Posterior cingulate gyrus (tissue), 11 donors: ENCODE measurements at places on chromosomes 7 and 10.

GRCh38 chr10:60048091-60048501 lies 141.7 kb upstream of the CCDC6 start:
- no peak for DNase-seq

DNA sequence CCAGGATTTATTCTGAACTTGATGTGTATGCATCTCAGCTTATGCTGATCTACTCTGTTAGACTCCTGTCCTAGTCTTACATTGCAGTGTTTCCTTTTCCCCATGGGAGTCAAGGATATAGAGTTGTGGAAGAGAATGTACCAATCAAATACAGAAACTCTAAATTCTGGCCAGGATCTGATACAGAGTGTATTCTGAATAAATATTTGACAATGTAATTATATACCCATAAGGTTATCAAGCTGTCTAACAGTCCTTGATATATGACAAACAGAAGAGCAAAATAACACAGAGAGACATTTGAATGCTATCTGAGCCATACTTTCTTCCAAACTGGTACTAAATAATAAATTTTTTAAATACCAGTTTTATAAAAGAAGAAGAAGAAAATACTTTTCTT lies 116.8 kb downstream of the ETV1 start:
- no peak for DNase-seq

GRCh38 chr7:151869455-151869854 lies 7.5 kb downstream of the PRKAG2 start:
- peak; percentile 83 for DNase-seq

- DNase-seq: no peak
These were observed 137.8 kb upstream of the FAM20C start for GRCh38 chr7:54615-55014.

DNA sequence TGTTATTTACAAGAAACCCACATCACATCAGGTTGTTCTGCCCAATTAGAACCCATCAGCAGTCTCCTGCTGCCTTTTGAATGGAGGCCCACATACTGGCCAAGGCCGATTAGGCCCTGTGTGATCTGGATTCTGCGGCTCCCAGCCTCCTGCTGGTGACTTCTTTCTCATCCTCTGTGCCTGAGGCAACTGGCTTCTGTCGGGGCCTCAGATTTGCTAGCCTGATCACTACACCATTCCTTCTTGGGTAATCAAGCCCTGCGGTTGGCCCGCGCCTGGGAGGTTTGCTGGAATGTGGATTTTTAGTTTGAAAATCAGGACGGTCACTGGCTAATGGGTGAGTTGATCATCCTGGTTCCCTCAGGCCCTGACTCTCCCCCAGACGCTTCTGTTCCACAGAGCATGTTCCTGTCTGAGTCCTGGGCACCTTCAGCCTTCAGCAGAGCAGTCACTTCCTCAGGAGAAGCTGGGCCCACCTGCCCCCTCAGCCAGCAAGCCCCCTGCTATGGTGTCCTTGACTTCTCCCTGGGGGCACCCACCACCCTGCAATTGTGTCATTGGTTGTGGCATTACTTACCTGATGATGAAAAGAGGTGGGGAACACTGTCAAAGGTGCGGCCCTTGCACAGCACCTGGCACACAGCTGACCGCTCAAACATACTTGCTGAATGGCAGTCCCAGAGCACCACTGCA lies 207.6 kb downstream of the PHTF2 start:
- DNase-seq: no peak

GRCh38 chr10:5927306-5927705 lies 37.3 kb downstream of the FBH1 start:
- DNase-seq: no peak

DNA sequence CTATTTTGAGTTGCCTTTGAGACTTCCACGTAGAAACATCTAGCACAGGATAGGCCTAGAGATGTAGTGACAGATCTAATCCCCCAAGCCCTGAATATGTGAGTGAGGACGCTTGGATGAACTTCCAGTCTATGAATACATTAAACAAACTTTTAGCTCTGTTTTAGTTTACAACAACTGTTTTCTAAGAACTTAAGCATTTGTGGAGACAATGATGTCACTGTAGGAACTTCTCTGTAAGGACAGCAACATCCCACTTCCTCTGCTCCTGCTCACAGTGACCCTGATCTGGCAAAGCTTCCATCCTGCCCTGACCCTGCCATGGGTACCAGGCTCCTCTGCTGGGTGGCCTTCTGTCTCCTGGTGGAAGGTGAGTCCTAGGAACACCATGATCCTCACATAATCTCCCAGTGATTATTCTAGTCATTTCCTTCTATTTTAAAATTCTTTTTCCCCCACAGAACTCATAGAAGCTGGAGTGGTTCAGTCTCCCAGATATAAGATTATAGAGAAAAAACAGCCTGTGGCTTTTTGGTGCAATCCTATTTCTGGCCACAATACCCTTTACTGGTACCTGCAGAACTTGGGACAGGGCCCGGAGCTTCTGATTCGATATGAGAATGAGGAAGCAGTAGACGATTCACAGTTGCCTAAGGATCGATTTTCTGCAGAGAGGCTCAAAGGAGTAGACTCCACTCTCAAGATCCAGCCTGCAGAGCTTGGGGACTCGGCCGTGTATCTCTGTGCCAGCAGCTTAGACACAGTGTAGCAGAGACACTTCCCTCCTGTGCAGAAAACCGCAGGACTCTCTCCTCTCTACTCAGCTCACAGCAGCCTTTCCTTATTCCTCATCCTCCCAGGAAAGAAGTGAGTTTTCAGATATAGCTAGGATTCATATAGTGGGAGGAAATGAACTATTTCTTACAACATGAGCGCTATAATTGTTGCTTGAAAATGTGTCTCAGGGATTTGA lies 194.4 kb upstream of the PRSS1 start:
- DNase-seq: no peak

DNA sequence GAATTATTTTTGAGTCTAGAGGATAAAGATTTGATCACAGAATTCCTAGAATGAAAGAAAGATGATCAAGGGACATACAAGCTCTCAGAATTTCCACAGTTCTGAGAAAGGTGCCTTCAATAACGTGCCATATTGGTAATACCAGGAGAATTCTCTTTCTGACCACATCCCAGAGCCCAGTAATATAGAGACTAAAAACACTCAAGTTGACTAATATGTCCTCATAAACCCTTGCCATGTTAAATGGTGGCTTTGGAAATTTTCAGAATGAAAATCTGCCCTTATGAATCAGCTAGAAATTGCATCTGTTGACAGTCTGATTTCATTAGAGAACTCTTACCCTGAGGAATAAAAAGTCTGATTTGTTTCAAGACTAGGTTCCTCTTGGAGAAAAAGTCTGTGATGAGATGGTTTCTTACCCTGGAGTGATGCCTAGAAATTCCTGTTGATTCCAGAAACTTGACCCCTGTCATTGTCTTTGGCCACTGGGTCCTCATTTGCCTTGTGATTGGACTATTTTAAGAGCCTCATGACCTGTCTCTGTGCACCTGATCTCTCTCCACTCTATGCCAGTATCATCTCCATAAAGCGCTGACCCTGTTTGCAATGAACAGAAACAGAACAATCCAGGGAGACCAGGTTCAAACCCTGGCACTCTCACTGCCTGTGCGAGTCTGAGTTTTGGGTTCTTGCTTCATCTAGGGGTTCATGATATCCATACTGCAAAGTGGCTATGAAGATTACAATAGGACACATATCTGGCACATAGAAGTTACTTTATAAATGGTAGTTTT lies 3.3 kb downstream of the IL2RA start:
- DNase-seq: no peak
